ENCODE measurements at places on chromosomes 5 and 9.
A peak's percentile ranks its signal among the peaks of the same experiment; 100 is the strongest.

DNA sequence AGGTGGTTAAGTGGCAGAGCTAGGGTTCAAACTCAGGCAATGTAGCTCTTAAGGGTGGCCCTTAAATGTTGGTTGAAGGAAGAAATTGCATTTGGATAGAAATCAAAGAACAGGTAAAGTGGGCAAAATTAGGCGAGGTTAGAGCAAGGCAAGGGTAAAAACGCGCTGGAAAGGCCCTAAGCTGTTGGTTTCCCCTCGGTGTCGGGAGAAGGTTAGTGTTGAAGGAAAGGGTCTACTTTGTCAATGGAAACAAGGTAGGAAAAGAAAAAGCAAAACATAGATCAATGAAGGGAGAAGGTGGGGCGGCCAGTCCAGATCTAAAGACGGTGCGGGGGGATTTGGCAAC is 431 bp downstream of the FASTKD3 start:
- DNase-seq = no peak

DNA sequence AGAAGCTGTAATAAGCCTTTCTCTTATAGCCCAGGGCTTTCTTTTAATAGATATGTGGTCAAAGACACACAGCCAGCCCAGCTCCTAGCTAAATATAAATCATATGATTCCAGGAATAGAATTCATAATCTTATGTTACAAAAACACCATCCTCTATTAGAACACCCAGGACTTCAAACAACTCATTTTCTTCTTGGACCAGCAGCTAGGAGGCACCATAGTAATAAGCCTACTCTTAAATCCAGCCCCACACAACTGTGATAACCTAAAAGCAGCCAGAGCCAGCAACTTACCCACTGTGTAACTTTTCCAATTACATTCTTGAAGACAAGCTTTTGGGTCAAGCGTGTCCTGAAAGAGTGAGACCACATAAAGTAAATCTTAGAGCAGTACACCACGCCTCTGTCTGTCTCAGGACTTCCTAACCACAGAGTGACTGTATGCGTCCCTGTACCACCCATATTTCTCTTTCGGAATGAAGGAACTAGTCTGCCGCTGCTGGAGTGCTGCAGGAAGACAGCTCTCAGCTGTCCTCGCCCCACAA is 223.8 kb downstream of the TLE1 start:
- DNase-seq = no peak

- no peak for DNase-seq
Observed at GRCh38 chr5:157469687-157470086, 9.7 kb downstream of the NIPAL4 start.

DNA sequence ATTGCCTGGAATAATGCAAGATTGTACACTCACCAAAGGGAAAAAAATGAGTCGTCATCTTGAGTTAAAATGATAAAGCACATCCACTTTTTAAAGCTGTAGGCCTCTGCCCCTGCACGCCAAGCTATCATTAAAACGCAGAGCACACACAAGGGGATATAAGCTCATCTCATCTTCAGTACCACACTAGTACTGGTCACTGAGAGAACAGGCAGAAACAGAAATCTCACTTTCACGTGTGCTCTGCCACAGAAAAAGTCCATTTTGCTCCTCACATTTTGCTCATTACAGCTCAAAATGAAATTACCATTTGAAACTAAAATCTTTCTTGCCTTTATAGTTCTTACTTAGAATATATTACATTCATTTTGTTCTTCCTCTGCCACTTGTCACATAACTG is 99.2 kb upstream of the SLC30A5 start:
- DNase-seq = no peak

GRCh38 chr5:139642891-139643871 is 5.0 kb upstream of the CXXC5 start:
- no peak for DNase-seq

DNA sequence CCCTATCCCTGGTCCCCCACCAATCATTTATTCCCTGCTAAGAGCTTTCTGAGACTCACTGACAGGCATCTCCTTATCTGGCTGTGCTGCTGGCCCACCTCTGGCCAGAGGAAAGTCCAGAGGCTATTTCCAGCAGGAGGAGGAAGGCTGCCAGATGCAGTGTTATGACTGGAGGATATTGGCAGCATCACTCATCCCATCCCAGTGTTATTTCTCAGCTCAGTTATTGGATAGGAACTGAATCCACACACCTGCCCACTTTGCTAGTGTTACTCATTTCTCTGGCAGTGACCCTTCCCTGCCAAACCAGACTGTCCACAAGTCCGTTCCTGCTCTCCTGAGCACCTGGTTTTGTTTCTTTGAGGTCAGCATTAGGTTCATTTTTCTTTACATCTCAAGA is 228.2 kb downstream of the GRIA1 start:
- DNase-seq = no peak

DNA sequence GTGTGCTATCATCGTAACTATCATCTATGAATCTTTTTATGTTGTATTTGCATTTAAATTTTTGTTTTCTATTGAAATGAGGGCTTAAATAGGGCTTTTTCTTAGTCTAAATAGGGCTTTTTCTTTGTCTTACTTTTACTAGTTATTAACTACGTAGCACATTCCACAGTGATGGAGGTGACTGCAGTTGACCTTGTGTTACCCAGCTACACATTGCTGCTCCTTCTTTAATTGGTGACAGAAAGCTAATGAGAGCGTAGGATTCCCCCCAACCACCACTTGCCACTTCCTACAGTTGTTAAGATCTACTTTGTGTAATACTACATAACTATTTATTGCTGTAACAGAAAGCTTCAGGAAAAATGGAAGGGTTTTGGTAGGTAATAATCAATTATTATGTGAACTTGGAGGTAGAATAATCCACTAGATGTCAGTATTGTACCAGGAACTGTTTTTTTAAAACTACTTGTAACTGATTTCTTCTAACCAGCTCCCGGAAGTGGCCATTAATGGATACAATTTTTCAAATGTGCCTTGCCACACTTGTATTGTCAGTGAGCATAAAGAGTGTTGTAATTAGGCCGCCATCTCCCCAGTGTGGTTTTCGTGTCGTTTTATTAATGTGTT is 18.0 kb downstream of the MTRR start:
- DNase-seq = peak; percentile 61

All from NCI-H2081 treated with DMSO at 0.1 percent for 48 hours (cell line).